Right cardiac atrium (tissue), 5 donors: ENCODE measurements at places on chromosomes 5 and 9. TPM values are rescaled to one million over a fixed set of nuclear protein-coding genes. Genes with fewer than 3 reads are reported as not detected.

PTGDS gene
- 6,981 TPM for polyA plus RNA-seq

IFNK gene
- polyA plus RNA-seq, result not detected

CAMK2A gene
- polyA plus RNA-seq, result 15.4 TPM

CDHR2 gene
- not detected for polyA plus RNA-seq

CNTLN gene
- polyA plus RNA-seq, result 2.0 TPM

TMEM171 gene
- polyA plus RNA-seq, result not detected

PNPLA7 gene
- polyA plus RNA-seq, result 5.5 TPM

TSSK1B gene
- polyA plus RNA-seq, result 0.07 TPM

DNA sequence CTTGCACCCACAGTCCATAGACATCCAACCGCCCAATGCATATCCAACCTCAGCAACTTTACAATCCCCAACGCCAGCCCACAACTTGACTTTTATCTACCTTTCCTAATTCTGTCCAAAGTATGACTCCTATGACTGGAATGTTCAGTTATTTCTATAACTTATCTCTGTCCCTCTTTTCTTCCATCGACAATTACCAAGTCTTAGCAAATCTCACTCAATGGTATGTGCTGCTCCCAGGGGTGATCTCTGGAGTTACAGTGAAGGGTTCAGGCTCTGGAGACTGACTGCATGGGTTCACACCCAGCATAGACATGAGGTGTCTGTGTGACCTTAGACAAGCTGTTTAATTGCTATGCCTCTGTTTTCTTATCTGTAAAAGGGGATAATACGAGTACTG is 106.9 kb downstream of the SPOCK1 start:
- DNase-seq, result no peak

- peak; percentile 72 for DNase-seq
These were observed 9.8 kb upstream of the CPEB4 start for GRCh38 chr5:173878224-173878967.

GRCh38 chr5:55176176-55176818 is 3.3 kb upstream of the CDC20B start:
- peak; percentile 64 for DNase-seq

DNA sequence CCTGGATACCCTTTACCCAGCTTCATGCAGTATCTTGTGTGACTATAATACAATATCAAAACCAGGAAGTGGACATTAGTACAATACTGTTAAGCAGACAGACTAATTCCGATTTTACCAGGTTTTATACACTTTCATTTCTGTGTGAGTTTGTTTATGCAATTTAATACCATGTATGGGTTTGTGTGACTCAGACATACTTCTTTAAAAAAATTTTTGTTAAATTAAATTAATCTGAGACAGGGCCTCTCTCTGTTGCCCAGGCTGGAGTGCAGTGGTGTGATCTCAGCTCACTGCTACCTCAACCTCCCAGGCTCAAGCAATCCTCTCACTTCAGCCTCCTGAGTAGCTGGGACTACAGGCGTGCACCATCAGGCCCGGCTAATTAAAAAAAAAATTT is 156.8 kb downstream of the GAPVD1 start:
- DNase-seq, result no peak

DNA sequence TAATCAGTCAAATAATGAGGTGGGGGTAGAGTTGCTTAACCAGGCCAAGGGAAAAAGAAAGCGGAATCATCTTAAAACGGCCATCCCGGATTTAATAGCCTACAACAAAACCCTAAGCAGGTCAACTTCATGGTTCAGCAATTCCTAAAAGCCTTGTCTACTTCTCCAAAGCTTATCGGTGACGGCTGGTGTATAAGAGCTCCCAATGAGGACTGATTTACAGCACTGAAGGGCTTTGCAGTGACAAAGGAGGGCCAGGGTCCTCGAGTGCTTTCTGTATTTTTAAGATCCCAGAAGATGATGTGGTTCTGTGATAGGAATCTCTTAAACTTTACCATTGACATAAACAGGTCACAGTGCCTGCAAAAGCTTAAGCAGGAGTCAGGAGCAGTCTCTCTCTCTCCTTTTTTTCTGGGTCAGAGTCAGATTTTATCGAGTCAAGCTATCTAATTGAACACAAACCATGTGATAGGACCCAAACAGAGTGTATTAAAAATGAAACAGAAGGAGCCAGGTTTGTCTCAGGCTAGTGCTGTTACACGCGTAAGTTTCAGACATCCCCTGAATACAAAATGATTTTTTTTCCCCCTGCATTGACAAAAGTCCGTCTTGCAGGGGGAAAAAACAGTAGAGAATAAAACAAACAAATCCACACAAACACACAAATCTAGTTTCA is 663.6 kb upstream of the ZNF608 start:
- DNase-seq, result no peak

DNA sequence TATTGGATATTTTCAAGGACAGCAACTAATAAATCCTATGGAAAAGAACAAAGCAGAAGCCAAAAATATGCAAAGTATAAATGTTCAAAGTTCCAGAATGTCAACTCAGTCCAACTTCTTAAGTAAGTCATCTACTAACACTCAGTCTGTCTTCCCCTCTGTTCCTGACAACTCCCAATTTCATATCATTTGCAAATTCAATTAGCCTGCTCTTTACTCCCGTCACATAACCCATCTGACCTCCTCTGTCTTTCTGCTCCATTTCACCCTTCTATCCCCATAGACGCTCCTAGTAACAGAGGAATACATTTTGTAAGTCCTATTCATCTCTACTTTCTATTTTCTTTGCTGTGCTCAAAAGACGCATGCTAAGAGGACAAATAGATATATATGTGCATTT is 659.8 kb upstream of the MEF2C start:
- no peak for DNase-seq

DNA sequence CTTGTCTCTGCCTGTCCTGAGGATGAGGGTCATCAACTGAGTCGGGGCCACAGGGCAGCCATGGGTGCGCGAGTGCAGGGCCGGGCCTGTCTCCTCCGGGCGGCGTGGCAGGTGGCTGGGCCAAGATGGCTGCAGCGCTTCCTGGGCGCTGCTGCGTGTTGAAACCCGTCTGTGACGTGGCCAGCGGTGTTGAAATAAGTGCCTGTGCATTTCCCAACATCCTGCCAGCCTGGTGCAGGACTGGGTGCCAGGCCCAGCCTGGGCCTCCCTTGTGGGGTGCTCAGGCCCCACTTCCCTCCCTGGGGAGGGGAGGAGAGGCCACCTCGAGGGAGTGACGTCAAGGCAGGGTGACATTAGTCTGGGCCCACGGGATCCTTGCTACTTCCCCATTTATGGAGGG is 45.5 kb downstream of the RXRA start:
- peak; percentile 87 for DNase-seq

DNA sequence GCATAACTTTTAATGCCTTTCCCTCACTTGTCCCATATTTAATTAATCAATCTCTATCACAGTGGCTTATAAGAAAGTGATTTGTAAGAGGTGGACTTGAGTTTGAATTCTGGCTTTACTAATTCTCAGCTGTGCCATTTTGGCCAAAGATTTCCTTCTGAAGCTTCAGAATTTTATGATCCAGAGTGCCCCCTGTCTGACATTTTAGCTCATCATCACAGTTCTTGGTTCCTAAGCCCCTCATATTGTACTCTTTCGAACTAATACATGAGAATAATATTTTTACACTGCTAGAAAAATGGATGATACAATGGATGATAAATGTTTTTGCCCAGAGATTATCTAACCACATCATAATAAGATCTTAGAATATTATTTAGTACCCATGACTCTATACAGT is 1014.1 kb downstream of the PTPRD start:
- DNase-seq, result no peak

DNA sequence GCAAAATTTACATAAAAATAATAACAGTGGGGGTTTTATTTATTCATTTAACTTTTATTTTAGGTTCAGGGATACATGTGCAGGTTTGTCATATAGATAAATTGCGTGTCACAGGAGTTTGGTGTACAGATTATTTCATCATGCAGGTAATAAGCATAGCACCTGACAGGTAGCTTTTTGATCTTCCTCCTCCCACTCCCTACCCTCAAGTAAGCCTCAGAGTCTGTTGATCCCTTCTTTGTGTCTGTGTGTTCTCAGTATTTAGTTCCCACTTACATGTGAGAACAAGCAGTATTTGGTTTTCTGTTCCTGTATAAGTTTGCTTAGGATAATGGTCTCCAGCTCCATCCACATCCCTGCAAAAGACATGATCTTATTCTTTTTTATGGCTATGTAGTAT is 240.3 kb downstream of the KIAA0825 start:
- no peak for DNase-seq

DNA sequence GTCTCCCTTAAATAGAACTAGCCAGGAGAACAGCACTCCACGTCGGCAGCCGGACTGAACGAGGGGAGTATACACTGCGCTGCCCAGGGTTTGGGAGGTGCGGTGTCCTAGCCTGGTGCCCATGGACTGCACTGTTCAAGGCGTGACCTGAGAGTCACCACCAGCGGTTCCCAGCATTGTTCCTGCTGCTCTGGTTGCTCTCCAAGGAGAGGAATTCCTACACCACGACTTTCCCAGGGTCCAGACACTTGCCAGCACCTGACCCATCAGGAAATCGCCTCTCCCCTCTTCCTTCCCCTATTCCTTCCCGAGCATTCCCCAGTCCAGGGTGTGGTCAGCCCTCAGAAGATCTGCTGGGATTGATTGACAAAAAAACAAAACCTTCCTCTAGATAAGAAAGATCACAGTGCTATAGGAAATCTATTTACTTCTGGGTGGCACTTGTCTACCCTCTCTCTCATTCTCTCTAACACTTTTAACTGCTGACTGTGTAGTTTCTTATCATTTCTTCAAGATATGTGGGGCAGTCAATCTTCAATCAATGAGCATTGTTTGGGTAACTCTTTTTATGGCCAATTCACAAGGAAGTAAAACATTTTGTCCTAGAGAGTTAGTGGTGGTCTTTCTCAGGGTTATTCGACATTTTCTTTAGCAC is 297.8 kb upstream of the ACTBL2 start:
- DNase-seq, result peak; percentile 22

DNA sequence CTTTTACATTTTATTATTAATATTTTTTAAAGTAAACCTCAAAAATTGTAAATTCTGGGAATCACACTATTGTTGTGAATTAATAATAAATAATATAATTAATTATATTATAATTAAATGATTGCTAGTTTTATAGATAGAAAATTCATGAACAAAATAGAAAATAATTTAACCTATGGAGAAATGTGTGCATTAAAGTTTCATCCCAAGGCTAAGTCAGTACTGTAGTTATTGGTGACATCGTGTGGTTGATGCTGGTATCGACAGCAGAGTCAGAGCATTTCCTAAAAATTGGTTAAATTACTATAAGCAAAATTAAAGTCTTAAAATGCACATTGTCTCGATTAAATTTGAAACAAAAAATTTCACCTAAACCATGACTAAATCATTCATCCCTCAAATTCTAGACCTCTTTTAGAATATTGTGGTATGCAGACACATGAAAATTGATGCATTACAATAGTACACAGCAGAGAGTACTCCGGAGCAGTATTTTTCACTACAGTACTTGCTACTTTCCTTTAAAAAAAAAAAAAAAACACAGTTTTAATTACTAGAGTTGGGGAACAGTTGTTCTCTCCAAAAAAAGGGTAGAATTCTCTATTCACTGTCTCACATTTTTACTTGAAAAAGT is 73.9 kb downstream of the RORB start:
- DNase-seq, result no peak

- DNase-seq, result no peak
These were observed 20.8 kb upstream of the ANKRD55 start for GRCh38 chr5:56253924-56254323.

GRCh38 chr5:172199446-172199845 is 5.5 kb downstream of the EFCAB9 start:
- DNase-seq, result no peak

DNA sequence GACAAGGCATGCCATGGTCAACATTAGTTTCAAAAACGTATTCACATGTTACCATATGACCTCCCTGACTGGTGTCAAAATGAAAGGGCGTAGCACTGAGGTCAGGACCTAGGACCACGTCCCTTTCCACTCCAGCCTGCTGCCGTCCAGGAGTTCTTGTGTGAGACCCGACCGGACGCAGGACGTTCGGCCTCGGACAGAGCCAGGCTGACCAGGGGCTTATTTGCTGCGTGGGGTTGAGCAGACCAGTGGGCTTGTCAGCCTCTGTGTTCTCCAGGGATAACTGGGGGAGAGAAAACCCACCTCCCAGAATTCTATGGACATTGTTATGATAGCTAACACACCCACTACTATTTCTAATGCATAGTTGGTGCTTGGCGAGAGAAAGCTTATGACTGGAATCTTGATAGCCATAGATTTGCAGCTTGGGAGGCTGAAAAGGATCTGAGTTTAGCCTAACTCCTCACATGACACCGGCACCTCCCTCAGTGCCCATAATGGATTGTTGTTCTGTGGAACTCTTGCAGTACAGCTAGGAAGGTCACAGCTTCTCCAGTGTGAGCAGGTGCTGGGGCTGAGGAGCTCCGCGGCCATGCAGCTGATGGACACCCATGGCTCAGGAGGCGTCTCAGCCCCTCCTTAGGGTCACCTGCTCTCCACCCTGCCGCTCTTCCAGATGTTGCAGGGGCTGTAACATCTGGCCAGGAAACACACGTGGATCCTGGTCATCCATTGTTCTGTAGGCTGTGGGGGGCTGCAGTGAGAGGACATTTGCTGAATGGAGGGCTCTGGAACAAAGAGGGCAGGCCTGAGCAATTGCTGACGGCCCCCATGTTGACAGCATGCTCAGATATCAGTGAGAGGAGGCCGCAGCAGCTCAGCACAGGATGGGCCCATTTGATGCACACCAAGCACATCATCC is 368.4 kb downstream of the IRX2 start:
- no peak for DNase-seq

DNA sequence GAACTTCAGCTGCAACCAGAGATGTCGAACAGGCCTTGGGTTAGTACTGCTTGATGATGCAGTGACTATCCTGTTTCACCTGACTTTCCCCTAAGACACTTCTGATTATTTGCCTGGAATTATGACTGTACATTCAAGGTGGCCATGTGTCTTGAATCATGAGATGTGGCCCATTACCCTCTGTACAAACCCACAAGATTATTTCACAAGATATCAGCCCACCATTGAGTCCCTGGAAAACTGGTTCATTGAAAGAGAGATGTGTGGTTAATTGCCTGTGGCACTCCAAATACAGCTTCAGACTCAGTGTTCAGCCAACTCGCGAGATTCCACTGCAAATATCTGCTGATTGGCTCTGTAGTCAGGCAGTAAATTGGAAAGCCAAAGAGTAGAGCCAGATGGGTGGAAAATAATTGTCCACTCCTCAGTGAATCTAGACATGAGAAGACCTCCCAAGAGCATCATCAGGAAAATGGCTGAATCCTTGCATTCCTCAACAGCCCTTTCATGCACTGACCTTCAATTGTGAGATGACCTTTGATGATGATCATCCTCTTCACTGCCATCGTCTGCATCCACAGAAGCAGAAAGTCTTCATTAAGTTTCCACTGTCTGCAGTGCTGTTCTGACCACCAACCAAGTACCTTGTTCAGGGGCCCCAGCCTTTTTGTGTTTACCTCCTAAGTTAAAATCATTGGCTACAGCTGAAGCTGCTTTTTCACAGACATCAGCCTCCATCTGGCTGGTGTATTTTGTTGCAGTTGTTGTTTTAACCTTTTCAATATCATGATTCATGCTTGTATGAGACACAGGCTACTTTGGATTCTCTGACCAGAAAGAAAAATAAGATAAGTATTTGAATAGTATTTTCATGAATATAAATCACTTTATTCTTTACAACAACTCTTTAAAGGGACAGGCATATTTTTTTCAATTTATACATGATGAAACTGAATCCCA is 75.2 kb downstream of the ESM1 start:
- DNase-seq, result no peak
